Esophagus squamous epithelium (tissue), 5 donors: ENCODE measurements at places on chromosomes 16 and 17.

GRCh38 chr17:51056813-51057510 lies 63.7 kb downstream of the SPAG9 start:
- DNase-seq = no peak

- DNase-seq = no peak
Observed at GRCh38 chr17:64732336-64733006, 70.4 kb upstream of the SMURF2 start.

GRCh38 chr17:47184681-47185080 lies 4.4 kb downstream of the CDC27 start:
- DNase-seq = no peak

DNA sequence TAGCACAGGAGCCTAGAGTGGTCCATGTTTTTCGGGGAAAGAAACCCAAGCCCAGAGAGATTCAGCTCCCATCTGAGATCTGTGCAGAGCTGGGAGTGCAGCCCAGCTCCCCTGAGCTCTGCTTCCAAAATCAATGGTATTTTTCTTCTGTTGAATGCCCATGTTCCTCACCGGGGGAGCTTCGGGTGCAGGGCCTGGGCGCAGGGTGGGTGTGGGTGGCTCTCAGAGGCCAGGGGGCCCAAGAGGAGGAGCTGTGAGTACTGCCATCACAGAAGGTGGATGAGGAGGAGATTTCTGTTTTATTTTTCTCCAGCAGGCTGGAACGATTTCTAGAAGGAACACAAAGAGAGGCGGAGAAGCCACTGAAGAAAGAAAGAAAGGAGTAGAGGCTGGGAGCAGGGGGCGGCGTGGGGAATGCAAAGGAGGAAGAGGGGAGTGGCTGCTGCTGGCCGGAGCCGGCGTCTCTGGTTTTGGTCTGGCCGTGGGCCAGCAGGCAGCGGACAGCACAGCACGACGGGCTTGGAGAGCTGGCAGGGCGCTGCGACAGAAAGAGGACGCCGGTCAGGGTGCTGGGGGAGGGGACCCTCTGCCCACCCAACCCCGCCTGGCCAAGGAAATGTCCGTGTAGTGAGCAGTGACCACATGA lies 76.2 kb upstream of the KSR1 start:
- DNase-seq = no peak

DNA sequence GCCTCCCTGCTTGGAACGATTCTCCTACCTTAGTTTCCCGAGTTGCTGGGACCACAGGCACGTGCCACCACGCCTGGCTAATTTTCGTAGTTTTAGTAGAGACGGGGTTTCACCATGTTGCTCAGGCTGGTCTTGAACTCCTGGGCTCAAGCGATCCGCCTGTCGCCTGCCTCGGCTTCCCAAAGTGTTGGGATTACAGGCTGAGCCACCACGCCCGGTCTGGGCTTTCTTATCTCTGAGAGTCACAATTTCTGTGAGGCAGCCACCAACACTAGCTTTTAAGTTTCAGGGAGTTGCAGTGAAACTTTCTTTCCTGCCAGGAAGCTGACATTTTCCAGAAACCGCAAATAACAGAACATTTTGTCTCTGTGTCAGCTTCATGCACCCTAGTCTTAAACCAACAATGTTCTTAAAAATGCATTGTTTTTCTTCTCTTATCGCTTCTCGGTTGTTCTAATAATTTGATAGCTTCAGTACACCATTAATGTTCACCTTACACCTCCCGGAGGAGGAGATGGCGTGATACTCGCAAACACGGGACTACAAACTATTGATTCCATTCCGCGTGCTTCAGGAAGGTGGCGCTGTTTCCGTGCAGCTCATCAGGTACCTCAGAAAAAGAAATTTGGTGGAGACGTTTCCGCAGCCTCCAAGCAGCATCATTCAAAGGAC lies 7.4 kb upstream of the DHRS7B start:
- no peak for DNase-seq

DNA sequence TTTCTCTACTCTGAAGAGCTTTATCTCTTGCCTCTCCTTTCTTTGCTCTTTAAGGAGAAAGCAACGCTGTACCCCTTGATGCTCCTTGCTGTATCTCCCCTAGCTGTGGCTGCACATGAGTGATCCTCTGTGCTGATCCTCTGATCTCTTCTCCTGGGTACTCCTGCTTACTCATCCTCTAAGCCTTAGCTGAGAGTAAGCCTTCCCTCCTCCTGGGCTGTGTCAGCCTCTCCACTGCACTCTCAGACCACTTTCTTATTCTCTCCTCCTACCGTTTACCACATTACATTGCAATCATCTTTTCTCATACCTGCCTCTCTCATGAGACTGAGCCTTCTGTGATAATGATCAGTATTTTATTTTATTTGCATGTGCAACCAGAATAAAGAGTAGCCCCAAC lies 25.1 kb downstream of the SOX9 start:
- no peak for DNase-seq

DNA sequence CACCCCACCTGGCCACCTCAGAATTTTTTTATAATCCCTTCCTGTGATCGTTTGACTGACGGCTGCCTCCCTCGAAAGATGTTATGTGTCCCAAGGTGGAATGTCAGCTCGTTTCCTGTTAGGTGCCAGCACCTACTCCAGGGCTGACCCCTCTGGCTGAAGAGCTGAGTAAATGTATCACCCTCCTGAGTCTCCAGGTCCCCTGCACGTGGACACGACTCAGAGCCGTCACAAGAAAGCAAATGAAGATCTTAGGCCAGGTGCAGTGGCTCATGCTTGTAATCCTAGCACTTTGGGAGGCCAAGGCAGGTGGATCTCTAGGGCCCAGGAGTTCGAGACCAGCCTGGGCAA lies 273.2 kb downstream of the C16orf95 start:
- no peak for DNase-seq

- DNase-seq = no peak
Observed at GRCh38 chr17:4395111-4395478, 28.6 kb upstream of the UBE2G1 start.

DNA sequence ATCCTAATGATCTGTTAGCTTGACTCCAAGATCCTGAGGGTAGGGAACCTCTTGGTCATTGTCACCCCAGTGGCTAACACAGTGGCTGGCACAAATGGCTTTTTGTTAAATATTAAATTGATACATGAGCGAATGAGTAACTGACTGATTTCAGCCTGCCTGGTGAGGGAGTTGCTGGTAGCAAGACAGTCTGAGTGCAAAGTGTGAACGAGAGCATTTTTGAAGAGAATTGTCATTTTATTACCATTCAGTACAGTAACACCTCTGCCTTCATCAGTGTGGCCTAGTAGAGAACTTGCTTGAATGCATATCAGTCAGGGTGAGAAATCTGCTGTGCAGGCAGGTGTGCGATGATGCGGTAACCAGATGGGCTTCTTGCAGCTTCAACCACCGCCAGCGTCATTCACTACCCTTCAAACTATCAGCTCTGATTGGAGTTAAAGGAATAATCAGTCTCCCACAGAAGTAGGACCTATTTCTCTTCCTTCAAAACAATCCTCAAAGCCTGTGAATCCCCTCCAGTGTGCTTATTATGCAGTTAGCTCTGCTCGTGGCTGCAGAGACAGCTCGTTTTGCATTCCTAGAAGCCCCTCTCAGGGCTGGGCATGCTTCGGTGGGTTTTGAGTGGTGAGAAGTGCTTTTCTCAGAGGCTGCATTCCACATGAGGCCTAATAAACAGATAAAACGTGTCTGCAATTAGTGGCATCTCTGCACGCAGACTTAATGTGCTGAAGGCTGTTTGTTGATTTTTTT lies 29.0 kb downstream of the HEXIM2 start:
- no peak for DNase-seq

DNA sequence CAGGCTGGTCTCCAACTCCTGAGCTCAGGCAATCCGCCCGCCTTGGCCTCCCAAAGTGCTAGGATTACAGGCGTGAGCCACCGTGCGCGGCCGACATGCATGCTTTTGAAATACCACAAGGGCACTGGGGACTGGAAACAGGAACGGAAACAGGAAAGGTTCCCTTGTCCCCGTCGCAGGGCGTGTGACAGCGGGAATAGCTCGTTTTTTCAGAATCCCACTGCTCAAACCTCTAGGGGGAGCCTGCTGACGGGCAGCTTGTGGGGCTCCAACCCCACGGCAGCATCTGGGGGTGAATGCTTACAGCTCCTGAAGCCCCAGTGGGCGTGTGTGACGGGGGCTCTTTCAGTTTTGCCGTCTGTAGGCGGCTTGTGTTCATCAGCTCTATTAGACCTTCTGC lies 18.8 kb upstream of the ASGR2 start:
- no peak for DNase-seq
